ENCODE measurements at places on chromosomes 3 and 15. TPM values are rescaled to one million over a fixed set of nuclear protein-coding genes. Genes with fewer than 3 reads are reported as not detected.

Gene NANOGP8
- total RNA-seq, result not detected

DNA sequence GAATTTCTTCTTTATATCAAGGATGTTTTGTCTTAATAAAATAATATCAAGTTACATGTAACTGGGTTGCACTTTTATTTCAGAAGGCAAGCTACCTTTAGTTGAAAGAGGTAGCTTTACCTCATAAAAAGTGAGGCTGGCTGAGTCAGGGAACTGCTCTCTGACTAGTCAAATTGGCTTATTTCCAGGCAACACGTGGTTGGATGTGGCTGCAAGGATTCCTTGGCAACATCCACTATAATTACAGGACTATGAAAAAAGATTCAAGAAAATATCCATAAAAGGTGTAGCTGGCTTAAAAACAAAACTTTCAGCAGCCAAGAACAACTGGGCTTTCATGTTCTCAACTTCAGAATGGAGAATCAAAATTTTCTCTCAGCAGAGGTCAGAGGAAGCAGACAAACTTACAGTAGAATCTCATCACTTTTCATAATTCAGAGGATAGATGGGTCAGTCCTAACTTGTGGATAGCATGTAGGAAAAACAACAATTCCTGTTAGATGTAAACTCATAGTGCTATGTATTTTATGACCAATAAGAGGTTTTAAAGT is 779.1 kb downstream of the MECOM start:
- no peak for DNase-seq

DNA sequence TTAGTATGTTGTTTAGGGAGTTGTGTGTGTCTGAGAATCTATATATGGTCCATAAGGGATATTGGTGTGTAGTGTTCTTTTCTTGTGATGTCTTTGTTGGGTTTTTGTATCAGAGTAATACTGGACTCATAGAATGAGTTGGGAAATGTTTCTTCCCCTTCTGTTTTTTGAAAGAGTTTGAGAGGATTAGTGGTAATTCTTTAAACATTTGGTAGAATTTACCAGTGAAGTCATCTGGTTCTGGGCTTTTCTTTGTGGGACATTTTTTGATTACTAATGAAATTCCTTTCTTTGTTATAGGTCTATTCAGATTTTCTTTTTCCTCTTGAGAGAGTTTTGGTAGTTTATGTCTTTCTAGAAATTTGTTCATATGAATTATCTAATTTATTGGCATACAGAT is 16.9 kb downstream of the ACKR2 start:
- DNase-seq, result no peak

GRCh38 chr15:76368122-76368621 is 31.6 kb downstream of the ISL2 start:
- no peak for DNase-seq
